ENCODE measurements at places on chromosomes 12 and 14.

DNA sequence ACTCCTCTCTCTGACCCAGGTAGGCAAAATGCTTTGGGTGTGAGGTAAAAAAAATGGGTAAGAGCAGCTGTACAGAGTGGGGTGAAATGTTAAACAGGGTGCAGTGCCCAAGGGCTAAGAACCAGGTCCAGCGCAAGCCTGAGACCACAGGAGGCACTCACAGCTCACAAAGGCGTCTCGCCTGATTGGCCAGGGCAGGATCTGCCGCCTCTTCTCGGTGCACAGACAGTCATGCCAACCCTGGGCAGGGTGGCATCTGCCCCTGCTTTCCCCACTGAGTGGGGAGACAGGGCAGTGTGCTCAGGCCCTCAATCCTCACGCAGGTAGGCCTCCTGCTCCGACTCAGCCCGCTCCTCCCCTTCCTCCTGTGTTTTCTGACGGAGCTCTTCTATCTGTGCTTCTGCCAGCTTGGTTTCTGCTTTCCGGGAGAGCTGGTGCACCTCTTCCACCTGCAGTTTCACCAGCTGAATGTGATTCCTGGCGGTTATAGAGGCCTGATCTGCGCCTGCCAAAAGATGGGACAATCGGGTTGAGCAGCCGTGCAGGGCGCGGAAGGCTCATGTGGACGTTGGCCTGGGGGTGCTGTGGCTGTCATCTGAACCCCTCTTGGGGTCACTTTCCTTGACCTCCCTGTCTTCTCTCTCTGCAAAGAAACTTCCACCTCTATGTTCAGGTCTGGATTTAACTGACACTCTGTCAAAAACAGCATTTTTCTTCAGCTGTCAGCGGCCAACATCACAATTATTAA is 4.7 kb downstream of the B3GNT4 start:
- DNase-seq: no peak

DNA sequence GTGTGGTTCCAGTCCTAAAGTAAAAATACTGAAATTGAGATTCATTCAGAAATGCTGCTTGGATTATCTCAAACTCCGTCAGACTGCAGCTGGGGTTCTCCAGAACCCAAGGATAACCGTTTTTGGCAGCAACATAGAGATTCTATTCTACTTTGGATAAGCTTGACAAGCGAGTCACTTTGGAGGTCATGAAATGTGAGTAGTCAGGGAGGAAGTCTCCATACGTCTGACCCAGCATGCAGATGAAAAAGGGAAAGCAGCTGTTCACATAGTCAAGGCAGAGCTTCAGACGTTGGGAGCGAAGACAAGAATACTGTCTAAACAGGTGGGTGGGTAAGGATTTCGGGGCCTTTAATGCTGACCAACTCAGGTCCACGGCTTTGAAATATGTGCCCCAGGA is 14.9 kb upstream of the HSP90B1 start:
- DNase-seq: no peak

DNA sequence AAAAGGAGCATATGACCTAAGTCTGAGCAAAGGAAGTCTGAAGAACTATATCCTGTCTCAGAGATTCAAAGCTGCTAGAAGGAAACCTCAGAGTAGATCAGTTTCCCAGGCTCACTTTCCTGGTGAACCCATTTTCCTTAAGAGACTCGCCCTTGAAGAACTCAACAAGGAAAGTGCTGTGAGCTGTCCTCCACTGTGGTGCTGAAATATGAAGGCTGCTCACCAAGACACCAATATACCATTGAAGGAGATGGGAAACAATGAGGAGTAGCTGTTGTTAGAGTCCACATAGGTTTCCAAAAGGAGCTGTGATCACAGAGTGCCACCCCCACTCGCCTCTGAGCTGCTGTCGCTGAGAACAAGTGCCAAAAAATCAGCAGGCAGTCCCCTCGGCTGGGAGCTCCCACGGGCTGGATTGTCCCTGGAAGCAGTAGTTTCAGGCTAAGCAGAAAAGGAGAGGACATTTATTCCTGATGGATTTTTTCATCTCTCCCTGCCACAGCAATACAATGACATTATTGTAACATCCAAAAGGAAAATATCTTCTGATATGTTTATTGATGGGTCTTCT is 282.1 kb downstream of the RPS29 start:
- DNase-seq: no peak

DNA sequence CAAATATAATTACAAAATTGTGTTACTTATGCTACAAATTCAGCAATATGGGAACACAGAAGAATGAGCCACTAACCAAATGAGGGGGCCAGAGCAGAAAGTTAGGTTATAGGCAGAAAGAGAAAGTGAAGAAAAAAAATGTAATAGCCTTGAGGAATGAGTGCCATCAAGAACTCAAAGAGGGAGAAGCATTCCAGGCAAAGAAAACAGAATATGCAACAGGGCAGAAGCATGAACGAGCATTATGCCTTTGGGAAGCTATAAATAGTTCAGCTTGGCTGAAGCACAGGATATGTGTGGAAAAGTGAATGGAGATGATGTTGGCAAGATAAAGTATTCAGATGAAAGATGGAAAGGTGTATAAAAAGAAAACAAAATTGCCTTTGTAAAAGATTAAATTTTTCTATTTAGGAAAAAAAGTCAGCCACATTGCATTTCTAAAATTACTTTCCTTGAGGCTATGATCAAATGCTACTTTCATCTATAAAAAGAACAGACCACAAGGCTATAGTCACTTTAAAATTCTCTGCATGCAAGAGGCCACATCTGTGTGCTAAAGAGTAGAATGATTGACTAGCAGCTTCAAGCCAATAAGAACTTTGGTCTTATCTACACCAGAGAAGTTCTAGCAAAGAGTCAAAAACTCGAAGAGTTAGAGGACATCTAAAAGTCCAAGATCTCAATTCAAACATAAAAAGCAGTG is 193.6 kb upstream of the GARIN6 start:
- no peak for DNase-seq

- no peak for DNase-seq
Measured at GRCh38 chr14:94659256-94659655, 47.1 kb downstream of the SERPINA3 start.

- DNase-seq: no peak
Measured at GRCh38 chr12:50541139-50541538, 36.4 kb downstream of the DIP2B start.

DNA sequence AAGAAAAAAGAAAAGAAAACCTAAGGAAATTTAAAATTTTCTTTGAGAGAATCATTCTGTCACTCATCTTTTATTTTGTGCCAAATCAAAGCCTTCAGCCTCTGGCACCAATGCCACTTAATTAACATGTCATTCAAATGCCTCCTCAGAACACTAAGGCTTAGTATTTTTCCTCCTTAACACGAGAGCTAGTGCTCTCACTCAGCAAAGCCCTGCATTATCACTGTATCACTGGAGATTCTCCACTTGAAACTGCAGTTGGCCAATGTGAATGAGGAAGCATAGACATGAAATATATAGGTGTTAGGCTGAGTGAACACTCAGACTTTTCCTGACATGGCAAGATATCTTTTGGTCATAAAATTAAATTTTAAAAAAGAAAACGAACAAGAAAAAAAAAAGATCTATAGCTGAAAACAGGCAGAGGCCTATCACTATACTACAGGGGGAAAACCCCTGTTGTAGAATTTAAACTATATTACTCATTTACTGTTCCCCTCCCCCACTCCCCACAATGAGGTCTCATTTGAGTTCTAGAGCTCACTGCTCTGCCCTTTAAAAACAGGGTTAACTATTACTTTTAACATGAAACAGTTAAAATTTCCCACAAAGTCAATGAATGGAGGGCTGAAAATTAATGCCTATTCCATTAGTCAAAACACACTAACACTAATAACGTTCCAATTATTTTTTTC is 5.1 kb downstream of the MBIP start:
- no peak for DNase-seq

DNA sequence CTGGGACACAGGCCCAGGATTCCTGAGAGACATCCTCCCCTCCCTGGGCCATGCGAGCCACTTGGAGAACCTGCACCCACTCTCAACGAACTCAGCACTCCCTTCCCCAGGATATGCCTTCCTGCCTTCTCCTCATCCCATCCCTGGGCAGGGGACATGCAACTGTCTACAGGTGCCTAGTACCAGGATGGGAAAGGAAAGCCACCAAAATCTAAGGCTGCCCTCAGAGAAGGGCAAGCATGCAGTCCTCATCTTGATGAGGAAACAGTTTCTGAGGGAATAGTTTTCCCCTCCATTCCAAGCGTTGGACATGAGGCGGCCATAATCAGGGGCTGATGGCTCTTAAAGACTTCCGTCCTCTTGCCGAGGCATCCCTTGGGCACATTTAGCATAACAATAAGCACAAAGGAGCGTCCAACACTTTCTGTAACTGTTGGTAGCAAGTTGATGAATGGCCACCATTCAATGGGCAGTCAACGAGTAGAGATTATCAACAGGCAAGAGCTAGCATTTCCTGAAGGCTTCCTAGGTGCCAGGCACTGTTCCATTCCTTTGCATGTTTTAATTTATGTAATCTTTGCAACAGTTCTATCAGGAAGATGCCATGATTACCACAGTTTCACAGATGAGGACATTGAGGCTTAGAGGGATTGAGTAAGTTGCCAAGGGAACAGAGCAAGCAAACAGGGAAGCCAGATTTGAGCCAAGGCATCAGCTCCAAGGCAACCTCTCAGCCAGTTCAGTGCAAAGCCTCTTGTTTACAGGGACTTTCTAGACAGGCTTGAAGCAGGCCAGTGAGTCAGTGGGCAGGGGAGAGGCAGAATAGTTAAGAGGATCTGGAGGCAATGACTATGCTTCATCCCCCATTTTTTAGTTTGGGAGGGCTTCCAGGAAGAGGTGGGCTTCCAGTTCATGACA is 105.1 kb downstream of the SINHCAF start:
- no peak for DNase-seq

DNA sequence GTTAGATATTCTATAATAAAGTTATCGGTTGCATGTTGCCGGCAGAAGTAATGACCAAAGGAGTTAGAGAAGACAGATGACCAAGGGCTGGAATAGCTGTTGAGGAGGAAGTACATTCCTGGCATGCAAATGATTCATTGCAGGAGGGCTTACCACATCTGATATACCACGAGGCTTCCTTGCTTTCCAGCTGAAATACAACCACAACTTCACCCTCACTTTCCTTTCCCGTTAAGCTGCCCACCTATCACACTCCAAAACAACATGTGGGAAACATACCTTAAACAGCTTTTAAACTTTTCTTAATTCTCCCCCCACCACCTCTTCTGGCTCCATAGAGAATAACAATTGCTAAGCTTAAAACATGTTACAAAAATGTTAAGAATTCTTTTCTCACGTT is 594.1 kb downstream of the NRXN3 start:
- no peak for DNase-seq

GRCh38 chr12:102326982-102327381 is 129.3 kb upstream of the PMCH start:
- DNase-seq: no peak

DNA sequence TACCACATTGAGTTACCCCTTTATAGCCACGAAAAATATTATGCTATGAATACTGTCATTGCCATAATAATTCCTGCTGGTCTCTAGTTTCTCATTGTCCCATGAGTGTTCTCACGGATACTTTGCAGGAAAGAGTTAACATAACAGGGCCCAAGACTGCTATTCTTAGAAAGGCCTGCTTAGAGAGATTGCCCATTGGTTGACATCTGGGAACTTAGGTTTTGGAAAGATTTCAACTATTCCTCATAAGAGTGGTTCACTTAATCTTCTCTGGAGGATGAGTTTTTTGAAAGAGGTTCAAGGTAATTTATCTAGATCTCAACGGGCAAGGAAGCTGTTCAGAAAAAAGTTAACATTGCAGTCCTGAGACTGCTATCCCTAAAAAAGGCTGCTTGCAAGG is 18.4 kb upstream of the PRPF39 start:
- no peak for DNase-seq

- DNase-seq: no peak
Measured at GRCh38 chr12:102479099-102479885, 1.1 kb downstream of the IGF1 start.

GRCh38 chr14:73227812-73228781 is 9.2 kb upstream of the PAPLN start:
- DNase-seq: no peak

DNA sequence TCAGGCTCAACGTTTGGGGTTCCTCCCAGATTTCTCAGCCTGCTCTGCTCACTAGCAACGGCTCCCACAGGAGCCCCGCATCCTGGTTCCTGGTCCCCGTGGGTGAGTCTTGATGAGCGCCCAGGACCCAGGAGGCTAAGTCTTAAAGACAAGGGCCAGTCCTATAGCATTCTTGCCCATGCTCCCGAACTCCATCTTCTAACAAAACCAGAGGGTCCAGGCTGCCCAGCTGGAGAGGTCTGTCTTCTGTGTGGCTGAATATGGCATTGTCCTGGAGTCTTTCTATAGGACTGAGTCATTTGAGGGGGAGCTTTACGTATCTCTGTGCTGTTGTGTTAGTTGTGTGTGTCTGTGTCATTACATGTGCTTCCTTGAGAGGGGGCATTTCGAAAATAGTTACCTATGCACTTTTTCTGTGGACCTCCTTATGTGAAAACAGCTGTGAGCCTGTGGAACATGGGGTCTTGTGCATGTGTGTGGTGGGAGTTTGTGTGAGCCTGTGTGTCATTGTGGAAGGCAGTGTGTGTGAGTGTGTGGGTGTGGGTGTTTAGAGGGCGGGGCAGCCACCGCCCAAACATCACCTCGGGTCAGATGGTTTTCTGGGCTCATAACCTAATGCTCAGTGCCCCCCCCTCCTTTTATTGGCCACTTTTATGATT is 9.1 kb upstream of the TBX5 start:
- DNase-seq: no peak

DNA sequence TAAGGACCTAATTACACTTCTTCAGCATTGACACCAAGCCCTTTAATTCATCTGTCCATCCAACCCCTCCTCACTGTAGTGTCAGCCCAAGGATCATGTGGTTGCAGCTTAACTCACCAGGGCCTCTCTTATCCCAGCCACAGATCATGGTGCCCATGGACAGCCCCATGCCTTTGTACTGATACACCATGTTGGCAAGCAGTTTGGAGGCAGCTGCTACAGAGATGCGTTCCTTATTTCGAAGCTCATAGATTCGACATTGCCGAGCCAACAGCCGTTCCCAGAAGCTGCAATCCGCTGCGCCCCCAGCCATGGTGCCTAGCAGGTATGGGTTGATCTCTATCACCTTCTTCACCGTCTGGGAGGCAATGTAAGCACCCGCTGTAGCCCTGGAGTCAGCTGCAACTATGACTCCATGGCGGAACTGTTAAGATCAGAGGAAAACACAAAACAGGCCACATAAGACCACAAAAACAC is 1.4 kb downstream of the PSMB5 start:
- no peak for DNase-seq

GRCh38 chr14:72609205-72609916 is 284.5 kb downstream of the DPF3 start:
- DNase-seq: no peak

GRCh38 chr12:25797949-25798348 is 160.5 kb upstream of the RASSF8 start:
- no peak for DNase-seq

- no peak for DNase-seq
Measured at GRCh38 chr14:67955261-67955660, 135.7 kb downstream of the RAD51B start.
